GM18507 (cell line): ENCODE measurements at places on chromosomes 2 and 18.

GRCh38 chr2:158217593-158217992 lies 115.9 kb downstream of the UPP2 start:
- no peak for DNase-seq

GRCh38 chr2:188345426-188345825 lies 53.8 kb downstream of the GULP1 start:
- DNase-seq, result no peak

DNA sequence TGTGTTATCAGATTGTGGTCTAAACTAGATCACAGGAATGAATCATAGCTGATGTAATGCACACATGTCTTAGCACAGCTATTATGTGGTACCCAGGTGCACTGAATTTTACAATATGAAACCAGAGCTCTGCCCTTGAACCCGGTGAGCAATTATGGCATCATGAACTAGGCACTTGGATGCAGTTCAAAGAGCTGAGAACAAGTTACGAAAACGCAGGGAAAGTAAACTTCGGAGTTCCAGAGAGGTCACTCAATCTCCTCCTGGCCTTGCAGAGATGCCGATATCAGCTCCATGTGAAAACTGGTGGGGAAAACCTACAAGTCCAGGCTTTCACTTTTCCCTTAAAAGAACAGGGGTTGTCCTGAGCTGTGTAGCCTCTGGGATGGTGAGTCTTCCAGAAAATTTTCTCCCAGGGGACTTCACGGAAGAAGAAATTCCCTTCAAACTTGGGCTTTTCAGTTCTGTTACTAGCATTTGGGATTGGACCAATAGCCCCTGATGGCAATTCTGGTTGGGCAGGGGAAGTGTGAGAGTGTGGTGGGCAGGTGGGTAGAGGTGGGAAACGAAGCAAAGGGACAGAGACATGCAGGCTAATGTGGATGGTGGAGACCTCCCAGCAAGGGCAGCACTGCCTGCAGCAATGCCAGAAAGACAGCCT lies 71.1 kb upstream of the SH3BP4 start:
- no peak for DNase-seq

DNA sequence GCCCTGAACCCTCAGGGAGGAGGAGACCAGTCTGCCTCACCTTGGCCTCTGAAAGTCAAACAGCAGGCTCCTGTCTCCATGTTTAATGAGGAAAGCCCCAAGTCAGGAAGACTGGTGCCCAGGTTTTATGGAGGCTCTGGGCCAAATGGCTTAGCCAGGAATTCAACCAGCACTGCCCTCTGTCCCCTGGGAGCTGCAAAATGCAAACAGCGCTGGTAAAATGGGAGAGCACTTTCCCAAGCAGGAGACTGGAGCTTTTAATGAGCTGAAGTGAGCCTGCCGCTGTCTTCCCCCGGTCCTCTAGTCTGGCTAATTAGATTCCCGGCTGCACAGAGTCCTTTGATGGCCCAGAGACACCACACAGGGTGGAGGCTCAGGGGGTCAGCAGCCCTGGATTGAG lies 276.0 kb upstream of the TRIB2 start:
- DNase-seq, result no peak

DNA sequence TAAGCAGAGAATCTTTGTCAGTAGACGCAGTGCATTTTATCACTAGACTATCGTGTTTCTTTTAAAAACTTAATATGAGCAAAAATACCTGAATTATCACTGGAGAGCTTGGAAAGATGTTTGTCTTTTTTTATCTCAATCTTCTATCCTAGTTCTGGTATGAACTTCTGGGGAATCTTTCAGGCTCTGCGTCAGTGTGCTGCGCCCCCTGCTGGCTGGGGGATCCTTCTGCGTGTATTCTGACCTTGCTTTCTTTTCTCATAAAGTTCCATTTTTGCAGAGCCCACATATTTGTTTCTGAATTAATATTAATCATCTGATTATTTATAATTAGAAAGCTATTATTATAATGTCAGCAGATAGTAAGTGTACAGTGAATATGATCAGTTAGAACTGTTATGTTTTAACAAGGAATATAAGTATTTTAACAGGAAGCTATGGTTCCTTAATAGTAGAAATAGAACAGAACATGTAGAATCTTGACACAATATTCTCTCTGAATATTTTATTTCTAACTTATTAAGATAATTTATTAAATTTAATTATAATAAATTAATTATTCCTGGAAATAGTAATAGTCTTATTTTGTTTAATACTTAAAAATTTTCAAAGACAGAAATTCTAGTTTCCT lies 945.0 kb upstream of the CRIM1 start:
- DNase-seq, result no peak

DNA sequence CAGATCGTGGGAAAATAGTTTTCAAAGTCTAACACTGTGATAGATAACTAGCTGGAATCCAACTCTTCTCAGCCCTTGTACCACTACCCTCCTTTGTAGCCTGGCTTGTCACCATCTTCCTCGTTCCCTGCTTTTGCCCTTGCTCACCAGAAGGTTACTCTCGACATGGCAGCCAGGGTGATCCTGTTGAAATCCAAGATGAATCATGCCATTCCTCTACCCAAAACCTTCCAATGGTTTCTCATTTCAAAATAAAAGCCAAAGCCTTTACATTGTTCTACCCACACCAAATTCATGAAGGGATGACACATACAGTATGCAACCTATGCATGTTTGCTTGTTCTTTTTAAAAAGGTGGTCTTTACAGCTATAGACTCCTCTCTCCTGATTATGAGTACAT lies 45.7 kb downstream of the STAT4 start:
- DNase-seq, result no peak
